ENCODE measurements at places on chromosomes 6 and 20. TPM values are rescaled to one million over a fixed set of nuclear protein-coding genes. Genes with fewer than 3 reads are reported as not detected.
A peak's percentile ranks its signal among the peaks of the same experiment; 100 is the strongest.

- DNase-seq = peak; percentile 7
Measured at GRCh38 chr6:129895692-129896091, 34.6 kb upstream of the TMEM244 start.

- no peak for DNase-seq
Measured at GRCh38 chr6:95423331-95423730, 154.0 kb upstream of the MANEA start.

The PPP1R3G gene
- total RNA-seq = 1.3 TPM

- no peak for DNase-seq
Measured at GRCh38 chr6:36493319-36493718, 50.5 kb downstream of the KCTD20 start.

The MTFR2 gene
- 4.3 TPM for total RNA-seq

- no peak for DNase-seq
Measured at GRCh38 chr20:5544175-5544574, 206.0 kb upstream of the SHLD1 start.

DNA sequence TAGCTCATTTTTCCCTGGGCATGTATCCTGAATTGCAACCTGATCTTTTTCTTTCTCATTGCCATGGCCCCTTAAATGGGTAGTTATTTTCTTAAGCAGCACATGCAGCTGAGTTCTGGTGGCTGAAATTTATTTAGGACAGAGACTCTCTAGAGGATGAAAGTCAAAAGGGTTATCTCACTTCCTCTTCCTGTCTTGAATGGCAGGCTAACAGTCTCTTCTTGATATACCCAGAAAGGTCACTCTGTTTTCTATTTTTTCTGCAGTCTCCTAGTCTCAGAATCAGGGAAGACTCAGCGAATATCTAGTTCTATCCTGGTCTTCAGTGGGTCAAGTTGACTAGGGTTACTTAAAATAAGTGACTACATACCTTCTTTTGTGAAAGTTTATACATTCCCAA, 243.3 kb downstream of the EPHA7 start:
- no peak for DNase-seq

GRCh38 chr6:33996120-33996475, 149.8 kb downstream of the GRM4 start:
- DNase-seq = no peak

GRCh38 chr6:91376686-91377085, 789.8 kb upstream of the MAP3K7 start:
- no peak for DNase-seq

The KCNK16 gene
- total RNA-seq = not detected

The TMEM200A gene
- total RNA-seq = 47.7 TPM

DNA sequence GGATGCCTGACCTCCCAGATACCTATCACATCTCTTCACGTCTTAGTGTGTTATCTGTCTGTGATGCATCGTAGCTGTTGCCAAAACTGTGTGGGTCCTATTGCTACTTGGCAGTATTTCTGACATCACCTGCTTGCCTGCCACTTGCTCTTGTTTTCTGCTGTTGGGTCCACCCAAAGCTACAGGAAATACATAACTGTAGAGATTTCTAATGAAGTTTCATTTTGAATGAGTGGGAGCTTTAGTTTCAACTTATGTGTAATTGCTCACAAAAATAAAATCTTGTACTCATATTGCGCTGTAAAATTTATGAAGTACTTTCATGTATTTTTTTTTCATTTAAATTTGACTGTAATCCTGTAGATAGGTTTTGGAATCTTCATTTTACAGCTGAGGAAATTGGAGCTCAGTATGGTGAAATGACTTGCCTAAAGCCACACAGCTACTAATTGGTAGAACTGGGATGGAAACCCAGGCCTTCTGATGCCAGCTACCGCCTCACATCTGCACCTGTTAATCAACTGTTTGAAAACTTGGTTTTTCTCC, 113.6 kb upstream of the MAN1A1 start:
- no peak for DNase-seq

- no peak for DNase-seq
Measured at GRCh38 chr6:161251345-161251744, 22.5 kb downstream of the AGPAT4 start.

The MLN gene
- total RNA-seq = not detected

- DNase-seq = no peak
Measured at GRCh38 chr20:13778827-13779226, 5.9 kb downstream of the ESF1 start.

The SLC22A2 gene
- total RNA-seq = under 0.01 TPM

- DNase-seq = no peak
Measured at GRCh38 chr6:44652547-44652946, 265.0 kb downstream of the CDC5L start.

DNA sequence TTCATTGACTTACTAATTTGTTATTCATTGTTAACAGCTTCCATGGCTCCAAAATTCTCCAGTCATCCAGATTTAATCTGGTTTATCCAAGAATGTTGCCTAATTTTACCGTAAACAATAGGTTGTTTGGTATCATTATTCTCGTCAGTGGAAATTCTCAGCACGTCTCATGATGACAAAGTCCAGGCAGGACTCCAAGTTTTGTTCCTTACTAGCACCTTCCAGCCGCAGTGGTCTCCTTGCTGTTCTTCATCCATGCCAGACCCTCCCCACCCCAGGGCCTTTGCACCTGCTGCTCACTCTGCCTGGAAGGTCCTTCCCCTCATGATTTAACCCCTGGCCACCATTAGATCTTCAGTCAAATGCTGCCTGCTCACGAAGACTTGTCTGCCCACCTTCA, 48.1 kb upstream of the NAA20 start:
- DNase-seq = peak; percentile 88

DNA sequence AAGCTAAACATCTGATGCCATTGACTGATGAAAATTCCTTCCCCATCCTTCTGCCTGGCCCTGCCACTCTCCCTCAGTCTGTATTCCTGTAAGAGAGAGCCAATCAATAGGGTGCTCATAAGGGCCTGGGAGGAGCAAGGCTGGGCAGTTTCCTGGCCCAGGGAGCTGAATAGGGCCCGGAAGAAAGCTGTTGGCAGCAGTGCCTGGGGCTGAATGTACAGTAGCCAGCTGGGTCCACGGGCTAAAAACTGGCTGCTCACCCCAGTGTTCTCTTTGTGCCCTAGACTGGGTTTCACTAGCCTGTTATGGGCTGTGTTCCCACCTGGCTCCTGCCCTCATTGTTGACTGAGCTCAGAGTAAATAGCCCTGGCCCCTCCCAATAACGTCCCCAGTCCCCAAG, 1.7 kb upstream of the WFDC2 start:
- DNase-seq = no peak

The HLA-DRA gene
- not detected for total RNA-seq

The RIPPLY2 gene
- not detected for total RNA-seq

- DNase-seq = peak; percentile 57
Measured at GRCh38 chr6:131182991-131183425, 47.7 kb downstream of the AKAP7 start.

The SRSF3 gene
- total RNA-seq = 462 TPM

All from fibroblast of villous mesenchyme (primary cell).